Hepatocyte (in vitro differentiated cells): ENCODE measurements at places on chromosomes 13 and 19.

GRCh38 chr19:14102756-14103155 is 12.2 kb upstream of the SAMD1 start:
- no peaks in the 10 kb centered on the region for H3K27me3 ChIP-seq
- no peaks in the 10 kb centered on the region for H3K4me1 ChIP-seq
- DNase-seq, result no peak
- H3K36me3 ChIP-seq, result no peaks in the 10 kb centered on the region
- no peak overlapping the region for H3K4me3 ChIP-seq

DNA sequence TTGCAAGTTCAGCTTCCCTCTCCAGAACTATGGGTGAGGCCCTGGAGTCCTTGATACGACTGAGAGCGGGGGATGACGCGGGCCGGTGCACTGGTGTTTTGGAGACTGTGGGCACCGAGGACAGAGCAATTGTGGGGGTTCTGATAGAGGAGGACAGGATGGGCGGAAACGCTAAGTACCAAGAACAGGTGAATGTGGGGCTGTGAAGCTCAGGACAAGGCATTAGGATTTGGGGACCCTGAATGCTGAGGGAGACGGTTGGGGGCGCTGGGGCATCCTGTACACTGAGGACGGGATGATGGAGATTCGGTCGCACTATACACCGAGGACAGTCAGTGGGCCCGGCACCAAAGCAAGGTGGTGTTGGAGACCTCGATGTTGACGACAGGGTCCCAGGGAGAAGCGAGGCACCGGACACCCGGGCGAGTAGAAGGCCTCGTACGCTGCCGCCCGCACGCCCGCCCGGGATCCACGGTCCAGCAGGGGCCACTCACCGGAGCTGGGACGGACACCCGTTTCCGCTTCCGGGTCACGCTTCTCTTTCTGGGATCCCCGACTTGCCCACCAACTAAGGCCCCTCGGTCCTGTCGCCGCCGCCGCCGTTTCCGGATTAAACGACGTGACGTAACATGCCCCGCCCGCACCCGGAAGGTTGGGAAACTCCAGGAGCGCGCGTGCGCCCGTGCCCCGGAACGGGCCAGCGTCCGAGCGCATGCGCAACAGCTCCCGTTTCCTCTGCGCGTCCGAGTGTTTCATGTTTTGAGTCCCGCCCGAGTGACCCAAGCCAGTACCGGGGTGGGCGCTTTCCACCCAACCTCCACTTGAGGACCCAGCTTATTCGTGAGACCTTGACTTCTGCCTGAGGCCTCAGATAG is at the start of gene CHMP2A:
TSS of gene CHMP2A (minus strand) at position 612 of the 875 bp plus-strand sequence. CDS start 893 bp downstream, outside the sequence.
- H3K27me3 ChIP-seq, result no peaks in the 10 kb centered on the region
- no peaks in the 10 kb centered on the region for H3K36me3 ChIP-seq
- H3K4me1 ChIP-seq, result peaks cover 20% of the 10 kb centered on the region
- DNase-seq, result peak; percentile 99

DNA sequence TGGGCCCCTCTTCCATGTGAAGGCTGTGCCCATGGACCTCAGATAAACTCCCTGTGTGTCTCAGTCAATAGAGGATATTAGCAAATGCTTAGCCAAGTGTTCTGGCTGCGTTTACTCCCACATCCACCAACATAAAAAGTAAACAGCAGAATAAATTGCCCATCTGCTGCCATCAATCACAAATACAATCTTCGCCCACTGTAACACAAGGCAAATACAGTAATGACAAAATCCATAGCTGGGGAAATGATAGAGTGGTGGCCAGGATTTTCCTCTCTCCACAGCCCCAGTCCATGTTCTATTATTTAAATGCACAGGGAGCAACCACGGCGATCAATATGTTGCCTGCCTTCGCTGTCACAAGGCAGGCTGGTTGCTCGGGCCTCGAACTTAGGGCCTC is 376.5 kb downstream of the UQCRFS1 start:
- H3K4me3 ChIP-seq, result no peak overlapping the region
- DNase-seq, result no peak
- H3K36me3 ChIP-seq, result no peaks in the 10 kb centered on the region
- no peaks in the 10 kb centered on the region for H3K4me1 ChIP-seq
- H3K27ac ChIP-seq, result no peak overlapping the region

DNA sequence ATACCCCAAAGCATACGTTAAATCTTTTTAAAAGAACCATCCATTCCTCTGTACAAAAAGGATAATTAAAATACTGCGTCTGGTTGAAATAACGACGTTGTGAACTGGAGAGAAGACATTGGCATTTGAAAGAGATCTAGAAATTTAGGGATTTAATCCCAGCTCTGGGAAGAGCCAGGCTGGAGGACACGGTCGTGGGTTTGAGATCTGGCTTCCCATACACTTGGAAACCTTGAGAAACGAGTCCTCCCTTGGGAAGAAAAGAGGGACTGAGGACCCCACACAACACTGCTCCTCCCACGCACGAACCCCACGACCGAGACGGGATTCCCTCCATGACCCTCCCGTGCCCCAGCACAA is 625 bp downstream of the ZNF709 start:
- H3K36me3 ChIP-seq, result no peaks in the 10 kb centered on the region
- H3K4me1 ChIP-seq, result peaks cover 6% of the 10 kb centered on the region
- peak overlapping the region; percentile 92 for H3K4me3 ChIP-seq
- no peaks in the 10 kb centered on the region for H3K27me3 ChIP-seq

GRCh38 chr13:71350886-71351285 is 516.1 kb downstream of the DACH1 start:
- H3K4me1 ChIP-seq, result no peaks in the 10 kb centered on the region
- DNase-seq, result no peak
- no peak overlapping the region for H3K27ac ChIP-seq
- no peak overlapping the region for H3K4me3 ChIP-seq
- no peaks in the 10 kb centered on the region for H3K27me3 ChIP-seq

DNA sequence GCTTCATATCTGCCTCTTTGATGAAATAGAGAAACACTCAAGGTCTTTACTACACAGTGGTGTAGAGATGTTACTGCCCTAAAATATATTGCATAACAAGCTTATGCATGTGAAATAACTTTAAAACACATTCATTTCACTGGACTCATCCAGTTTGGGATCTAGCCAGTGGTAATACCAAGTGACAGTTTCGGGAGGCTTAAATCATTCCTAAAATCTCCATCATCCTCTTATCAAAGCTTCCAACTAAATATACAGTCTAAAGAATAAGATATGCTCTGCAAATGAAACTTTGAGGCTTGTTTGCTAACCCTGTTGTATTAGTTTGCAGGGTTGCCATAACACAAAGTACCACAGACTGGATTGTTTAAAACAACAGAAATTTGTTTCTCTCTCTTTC is 52.8 kb downstream of the THSD1 start:
- no peaks in the 10 kb centered on the region for H3K4me1 ChIP-seq
- DNase-seq, result no peak
- H3K27ac ChIP-seq, result no peak overlapping the region
- no peaks in the 10 kb centered on the region for H3K27me3 ChIP-seq
- H3K4me3 ChIP-seq, result no peak overlapping the region

DNA sequence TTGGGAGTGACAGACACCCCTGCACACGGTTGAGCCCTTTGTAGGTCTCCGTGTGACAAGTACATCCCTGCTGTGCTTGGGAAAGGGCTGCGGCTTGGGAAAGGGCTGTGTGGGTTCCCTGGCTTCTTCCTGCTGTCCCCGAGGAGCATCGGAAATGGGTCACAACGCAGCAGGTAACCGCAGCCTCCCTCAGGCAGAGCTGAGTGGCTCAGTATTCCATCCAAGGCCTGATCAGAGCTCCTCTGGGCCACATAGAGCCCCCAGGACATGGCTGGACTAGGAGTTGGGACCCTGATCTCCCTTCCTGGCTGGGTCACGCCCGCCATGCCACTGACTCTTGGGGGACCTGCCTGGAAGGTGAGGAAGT is 16.3 kb downstream of the TECR start:
- no peak overlapping the region for H3K4me3 ChIP-seq
- no peak overlapping the region for H3K27ac ChIP-seq
- H3K4me1 ChIP-seq, result peaks cover 13% of the 10 kb centered on the region
- H3K36me3 ChIP-seq, result no peaks in the 10 kb centered on the region

GRCh38 chr19:3135961-3136683 is at the start of gene GNA15:
TSS of gene GNA15 (plus strand) at chr19:3136033. CDS start at chr19:3136451, 418 bp downstream.
- H3K4me1 ChIP-seq, result no peaks in the 10 kb centered on the region
- DNase-seq, result no peak
- no peaks in the 10 kb centered on the region for H3K27me3 ChIP-seq
- H3K36me3 ChIP-seq, result no peaks in the 10 kb centered on the region
- no peak within 1 kb of the TSS for H3K27ac ChIP-seq

DNA sequence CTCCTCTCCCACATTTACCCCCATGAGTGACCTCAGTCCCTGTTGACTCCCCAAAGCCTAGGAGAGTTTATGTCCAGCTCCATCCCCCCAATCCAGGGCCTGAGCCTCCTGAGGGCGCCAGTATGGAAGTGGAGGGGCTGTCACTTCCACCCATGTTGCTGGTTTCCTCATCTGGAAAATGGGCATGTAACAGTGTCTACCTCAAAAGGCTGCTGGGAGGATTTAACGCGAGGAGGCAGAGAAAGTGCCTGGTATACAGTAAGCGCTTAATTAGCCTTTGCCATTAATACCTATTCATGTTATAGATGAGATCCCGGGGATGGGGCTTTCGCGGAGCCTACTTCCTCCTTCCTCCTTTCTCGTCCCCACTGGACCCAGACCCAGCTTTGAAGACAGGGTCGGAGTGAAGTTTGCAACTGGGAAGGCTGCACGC is 476 bp downstream of the TYK2 start:
- no peaks in the 10 kb centered on the region for H3K27me3 ChIP-seq
- H3K4me1 ChIP-seq, result no peaks in the 10 kb centered on the region
- H3K4me3 ChIP-seq, result peak overlapping the region; percentile 63
- peak overlapping the region; percentile 62 for H3K27ac ChIP-seq
- no peaks in the 10 kb centered on the region for H3K36me3 ChIP-seq
- DNase-seq, result no peak

DNA sequence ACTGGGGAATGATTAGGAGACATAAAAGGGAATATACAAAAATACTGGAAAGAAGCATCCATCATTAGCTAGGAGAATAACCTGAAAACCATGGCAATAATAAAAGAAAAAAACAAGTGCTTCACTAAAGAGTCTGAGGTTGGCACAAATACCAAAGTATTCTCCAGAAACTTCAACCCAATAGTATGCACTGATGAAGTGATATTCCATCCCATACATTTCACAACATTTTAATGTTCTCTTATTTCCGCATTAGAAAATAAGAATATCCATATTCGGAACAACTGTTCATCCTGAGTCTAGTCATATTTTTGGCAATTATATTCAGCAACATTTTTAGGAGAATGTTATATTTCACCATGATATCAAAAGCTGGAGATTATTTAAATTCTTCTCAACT is 116.2 kb downstream of the POSTN start:
- no peaks in the 10 kb centered on the region for H3K27me3 ChIP-seq
- no peak overlapping the region for H3K27ac ChIP-seq
- H3K36me3 ChIP-seq, result no peaks in the 10 kb centered on the region
- no peak overlapping the region for H3K4me3 ChIP-seq

DNA sequence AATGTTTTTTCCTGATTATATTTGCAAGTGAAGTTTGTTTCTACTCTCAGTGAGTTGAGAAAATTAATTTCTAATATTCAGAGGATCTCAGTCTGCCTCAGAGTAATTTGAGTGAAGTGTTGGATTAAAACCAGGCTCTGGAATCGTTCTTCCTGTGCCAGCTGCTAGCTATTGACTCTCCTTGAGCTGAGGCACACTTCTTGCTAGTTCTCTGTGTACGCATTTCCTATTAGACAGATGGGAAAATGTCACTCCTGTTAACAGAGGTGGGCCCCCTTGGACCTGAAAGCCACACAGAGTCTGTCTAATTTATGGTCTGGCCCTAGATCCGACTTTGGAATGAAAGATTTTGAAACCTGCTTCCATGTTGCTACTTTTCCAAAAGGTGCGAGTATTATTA is 107.6 kb upstream of the RNF113B start:
- no peaks in the 10 kb centered on the region for H3K36me3 ChIP-seq
- no peak overlapping the region for H3K4me3 ChIP-seq
- no peaks in the 10 kb centered on the region for H3K27me3 ChIP-seq
- no peaks in the 10 kb centered on the region for H3K4me1 ChIP-seq
- no peak overlapping the region for H3K27ac ChIP-seq

DNA sequence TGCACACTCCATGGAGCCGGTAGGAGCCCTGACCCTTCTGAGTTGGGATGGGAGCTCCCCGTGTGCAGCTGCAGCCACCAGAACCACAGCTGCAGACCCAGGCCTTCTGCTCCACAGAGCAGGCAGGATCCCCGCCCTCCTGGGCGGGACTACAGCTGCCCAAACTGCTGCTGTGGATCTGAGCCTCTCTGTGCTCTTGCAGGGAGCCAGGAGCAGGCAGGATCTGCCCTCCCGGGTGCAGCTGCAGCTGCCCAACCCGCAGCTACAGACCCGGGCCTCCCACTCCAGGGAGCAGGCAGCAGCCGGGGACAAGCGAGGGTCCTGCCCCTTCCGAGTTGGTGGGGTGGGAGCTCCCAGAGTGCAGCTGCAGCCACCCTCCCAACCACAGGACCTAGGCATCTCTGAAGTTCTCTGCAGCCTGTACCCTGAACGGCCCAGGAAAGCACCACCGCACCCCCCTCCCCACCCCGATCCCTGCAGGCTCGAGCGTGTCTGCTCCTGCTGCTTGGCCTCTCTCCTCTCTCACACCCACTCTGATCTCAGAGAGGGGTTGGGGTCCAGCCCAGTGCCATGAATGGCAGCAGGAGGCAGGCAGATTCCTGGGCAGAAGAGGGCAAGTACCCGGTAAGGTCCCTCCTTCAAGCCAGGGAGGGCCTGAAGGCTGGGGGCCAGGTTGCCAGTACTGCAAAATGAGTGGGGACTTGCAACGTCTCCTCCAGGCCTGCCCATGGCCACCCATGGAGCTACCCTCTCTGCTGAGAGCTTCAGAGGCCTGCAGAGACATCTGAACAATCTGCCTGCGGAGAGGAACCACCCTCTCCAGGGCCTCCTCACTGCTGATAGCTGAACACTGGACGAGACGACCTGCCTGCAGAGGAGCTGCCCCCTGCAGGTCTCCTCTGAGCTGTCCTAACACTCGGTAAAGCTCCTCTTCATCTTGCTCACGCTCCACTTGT is 16.4 kb upstream of the EMP3 start:
- no peak overlapping the region for H3K4me3 ChIP-seq
- peak; percentile 66 for DNase-seq
- no peaks in the 10 kb centered on the region for H3K27me3 ChIP-seq
- H3K36me3 ChIP-seq, result no peaks in the 10 kb centered on the region
- H3K4me1 ChIP-seq, result peaks cover 9% of the 10 kb centered on the region

GRCh38 chr13:32409561-32410421 is 18.1 kb downstream of the N4BP2L1 start:
- no peak overlapping the region for H3K4me3 ChIP-seq
- peaks cover 8% of the 10 kb centered on the region for H3K4me1 ChIP-seq
- H3K27me3 ChIP-seq, result no peaks in the 10 kb centered on the region
- peak; percentile 50 for DNase-seq
- H3K36me3 ChIP-seq, result no peaks in the 10 kb centered on the region
- H3K27ac ChIP-seq, result peak overlapping the region; percentile 39
